ENCODE measurements at places on chromosomes 7 and 10.
A peak's percentile ranks its signal among the peaks of the same experiment; 100 is the strongest.

DNA sequence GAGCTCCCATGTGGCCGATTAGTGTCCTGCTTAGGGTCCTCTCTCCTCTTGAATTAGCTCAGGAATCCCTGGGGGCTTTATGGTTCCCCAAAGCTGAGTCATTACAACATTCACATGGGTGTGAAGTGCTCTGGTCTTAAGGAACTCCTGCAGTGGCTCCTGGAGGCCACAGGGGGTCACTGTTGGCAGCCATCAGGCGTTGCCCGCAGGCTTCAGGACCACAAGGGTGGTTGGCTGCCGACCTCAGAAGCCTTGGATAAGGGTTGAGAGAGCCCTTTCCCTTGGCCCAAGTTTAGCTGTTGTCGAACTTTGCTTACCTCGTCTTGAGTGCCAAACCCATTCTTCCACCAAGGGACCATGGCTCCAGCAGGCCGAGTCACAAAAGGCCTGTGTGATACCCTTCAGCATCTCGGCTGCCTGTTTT lies 61.7 kb downstream of the SH2D4B start:
- peak; percentile 72 for DNase-seq

DNA sequence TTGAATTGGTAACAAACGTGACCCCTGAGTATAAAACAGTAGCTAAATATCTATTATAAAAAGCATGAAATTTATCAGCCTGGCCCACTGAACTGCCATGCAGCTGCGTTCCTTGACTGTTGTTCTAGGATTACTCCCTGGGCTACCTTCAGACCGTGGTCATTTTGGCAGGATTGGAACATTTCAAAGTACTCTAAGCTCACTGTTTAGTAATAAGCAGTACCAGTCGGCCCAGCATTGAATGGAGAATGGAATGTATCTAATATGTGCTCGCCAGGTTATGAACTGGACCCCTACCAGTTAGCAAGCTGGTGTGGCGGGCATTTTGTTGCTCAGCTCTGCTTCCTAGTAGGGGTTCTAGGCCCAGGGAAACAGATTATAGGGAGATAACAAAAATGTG lies 112.2 kb downstream of the SEMA3C start:
- no peak for DNase-seq

- peak; percentile 60 for DNase-seq
Observed at GRCh38 chr10:122062831-122063674, 74.1 kb downstream of the TACC2 start.

- no peak for DNase-seq
Observed at GRCh38 chr7:100825215-100825671, 2.1 kb downstream of the EPHB4 start.

DNA sequence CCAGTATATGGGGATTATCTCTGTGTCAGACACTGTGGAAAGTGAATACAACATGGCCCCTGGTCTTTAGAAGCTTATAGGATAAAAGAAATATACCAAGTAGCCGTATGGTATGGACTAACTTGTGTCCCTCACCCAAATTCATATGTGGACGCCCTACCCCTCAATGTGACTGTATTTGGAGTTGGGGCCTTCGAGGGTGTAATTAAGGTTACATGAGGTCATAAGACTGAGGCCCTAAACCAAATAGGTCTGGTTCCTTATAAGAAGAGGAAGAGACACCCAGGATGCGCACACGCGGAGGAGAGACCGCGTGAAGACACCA lies 36.3 kb downstream of the ASB13 start:
- peak; percentile 70 for DNase-seq

GRCh38 chr7:48299580-48300169 lies 128.4 kb downstream of the ABCA13 start:
- DNase-seq, result peak; percentile 62

DNA sequence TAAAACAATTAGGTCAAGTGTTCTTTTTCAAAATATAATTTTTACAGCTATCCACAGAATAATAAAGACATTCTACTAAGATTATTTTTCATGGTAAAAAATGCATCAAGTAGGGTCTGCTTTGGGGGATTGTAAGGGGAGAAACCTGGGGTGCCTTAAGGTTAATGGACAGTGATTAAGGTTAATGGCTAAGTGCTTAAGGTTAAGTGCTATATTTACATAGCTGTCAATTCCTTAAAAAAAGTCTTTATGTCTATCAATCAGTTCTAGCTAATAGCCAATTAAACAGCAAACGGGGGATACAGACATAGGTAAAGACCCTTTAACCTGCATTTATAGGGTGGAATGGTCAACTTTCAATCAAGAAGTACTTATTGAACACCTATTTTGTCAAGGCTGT lies 284.5 kb upstream of the SEMA3A start:
- DNase-seq, result no peak

DNA sequence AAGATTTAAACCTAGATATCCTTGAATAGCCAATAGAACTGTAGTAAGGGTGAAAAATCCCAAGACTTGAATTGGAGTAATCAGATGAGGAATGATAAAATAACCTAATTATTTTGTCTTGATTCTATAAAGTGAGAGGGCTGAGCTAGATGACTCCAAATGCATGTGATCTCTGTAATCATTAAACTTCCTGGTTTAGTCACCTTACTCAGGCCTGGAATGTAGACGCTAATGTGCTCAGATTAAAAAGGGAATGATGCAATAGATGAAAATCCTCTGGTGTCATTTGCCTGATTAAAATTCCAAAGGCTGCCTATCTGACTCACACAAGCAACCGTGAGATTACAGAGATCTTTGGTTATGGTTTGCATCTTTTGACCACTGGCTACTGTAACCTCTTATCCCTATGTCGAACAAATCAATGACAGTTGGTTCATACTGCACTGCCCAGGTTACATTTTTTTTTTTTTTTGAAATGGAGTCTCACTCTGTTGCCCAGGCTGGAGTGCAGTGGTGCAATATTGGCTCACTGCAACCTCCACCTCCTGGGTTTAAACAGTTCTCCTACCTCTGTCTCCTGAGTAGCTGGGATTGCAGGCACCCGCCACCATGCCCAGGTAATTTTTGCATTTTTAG lies 2.9 kb upstream of the HKDC1 start:
- DNase-seq, result no peak

GRCh38 chr10:48300556-48300955 lies 5.9 kb upstream of the MAPK8 start:
- DNase-seq, result no peak

DNA sequence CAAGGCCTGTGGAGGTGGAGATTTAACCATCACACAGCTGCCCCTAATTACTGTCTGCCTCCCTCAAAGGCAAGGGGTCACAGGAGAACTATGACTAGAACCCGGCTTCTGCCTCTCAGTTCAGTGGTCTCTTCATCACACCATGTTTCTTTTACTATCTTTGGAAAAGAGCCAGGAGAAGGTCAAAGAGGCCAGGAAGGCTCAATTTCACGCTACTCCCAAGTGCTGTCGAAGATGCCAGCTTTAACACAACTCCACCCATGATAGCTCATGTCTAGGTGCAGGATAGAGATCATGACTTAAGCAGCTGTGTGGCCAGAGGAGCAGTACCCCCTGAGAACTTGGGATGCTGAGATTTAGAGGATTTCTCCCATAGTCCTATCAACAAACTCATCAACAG lies 60.5 kb upstream of the OPALIN start:
- no peak for DNase-seq

DNA sequence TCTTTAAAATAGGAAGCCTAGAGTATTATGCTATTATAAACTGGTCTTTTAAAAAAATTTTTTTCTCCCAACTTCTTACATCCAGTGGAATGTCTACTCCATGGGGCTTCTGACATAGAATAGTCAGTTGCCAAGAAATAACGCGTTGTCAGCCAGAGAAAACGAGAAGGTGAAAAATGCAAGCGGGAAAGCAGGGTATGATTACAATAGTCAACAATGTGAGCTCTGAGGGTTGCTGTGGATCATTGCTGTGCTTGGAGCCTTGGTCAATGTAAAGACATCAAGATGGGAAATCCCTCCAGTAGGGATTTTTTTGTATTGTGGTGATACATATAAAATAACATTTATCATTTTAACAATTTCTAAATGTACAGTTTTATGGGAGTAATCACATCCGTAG lies 27.6 kb upstream of the PLPP4 start:
- DNase-seq, result no peak

GRCh38 chr10:1150638-1150955 lies 94.4 kb downstream of the WDR37 start:
- DNase-seq, result no peak

DNA sequence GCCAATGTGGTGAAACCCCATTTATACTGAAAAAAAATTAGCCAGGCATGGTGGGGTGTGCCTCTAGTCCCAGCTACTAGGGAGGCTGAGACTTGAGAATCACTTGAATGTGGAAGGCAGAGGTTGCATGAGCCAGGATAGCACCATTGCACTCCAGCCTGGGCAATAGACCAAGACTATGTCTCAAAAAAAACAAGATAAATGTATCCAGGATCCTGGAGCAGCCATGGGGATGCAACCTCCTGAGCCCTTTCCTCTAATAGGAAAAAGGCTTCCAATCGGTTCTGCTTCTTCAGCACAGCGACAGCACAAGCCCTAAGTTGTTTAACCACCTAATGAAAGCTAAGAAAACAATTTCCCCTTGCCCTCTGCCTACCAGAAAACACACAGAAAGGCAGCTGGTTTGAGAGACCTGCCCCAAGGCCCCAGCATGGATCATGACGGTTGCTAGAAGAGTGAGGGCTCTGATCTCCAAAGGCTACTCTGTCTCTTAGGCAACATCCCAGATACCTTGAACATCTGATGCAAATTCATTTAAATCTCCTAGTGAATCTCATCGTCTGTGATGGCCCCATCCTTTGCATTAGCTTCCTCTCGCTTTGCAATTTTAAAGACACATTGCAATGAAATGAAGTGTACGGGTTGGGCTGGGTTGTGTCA lies 220.8 kb downstream of the ARHGAP21 start:
- no peak for DNase-seq

DNA sequence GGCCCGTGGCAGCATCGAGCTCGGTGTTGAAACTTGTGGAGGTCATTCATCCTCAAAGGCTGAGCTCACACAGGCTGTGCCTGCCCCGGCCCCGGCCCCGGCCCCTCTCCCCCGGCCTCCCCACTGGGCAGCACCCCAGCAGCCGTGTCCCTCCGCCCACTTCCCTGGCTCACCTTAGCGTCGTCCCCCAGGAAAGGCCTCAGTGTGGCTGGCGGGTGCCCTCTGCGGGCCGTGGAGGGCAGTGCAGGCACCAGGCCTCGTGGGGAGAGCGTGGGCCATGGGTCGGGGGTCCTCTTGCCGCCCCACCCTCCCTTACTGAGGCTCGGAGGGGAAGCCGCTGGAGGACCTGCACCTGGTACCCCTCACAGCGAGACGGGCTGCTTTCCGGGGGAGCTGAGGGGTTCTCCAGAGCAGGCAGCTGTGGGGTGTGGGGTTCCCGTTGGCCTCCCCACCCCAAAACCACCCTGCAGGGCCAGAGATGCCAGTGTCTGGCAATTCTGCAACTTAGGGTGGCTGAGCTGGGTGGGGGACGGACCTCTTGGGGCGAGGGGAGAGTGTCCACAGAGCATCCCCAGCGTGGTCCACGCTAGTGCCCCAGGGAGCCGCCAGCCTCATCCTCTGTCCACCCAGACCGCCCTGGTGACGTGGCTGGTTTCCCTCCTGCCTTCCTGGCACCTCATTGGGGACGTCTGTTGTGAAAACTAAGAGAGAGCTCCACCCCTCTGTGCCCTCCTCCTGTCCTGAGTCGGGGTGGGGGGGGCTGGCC lies 44.2 kb upstream of the DPYSL4 start:
- DNase-seq, result no peak

DNA sequence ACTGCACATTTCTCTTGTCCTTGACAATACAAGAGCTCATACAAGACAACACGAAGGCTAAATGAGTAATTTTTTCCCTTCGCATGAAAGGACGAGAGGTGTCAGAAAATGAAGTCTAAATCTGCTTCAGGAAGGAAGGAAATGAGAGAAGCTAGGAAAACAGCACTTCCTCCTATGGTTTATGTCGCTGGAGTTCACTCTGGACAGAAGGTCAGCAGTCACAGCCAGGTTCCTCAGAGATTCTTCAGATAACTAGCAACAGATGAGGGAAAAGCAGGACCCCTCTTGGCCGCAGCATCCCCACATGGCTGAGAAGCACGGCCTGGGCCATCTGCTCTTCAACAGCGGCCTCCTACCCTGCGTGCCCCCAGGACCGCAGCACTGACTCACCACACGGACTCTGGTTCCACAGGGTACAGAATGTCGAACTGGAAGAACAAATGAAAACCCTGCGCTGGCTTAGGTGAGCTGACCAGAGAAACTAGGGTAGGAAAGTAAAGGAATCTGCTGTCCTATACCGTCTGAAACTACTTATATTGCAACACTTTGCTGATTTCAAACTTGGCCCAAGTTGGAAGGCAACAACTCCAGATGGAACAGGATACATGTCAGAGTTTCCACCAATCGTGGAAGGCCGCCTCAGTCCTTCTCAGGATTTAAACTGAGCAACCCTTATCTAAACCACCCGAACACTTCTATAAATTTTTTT lies 26.3 kb downstream of the DNMBP start:
- peak; percentile 57 for DNase-seq

- DNase-seq, result no peak
Observed at GRCh38 chr7:41136551-41136950, 566.3 kb downstream of the INHBA start.

DNA sequence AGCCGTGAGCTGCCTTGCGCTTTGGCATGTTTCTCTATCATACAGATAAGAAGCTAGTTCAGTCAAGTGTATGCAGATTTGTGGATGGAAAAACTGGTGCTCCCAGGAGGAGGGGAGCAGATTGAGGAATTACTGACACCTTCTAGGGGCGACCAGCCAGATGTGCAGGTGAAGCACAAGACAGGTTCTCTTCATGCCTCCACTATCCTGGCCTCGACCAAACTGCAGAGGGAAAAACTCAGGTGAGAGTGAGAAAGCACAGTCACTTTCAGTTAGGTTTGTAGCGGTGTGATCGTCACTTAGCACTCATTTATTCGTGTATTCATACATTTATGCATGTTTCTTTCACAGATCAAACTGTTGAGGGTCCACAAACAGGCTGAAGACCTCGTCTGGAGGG lies 600 bp upstream of the DBNL start:
- DNase-seq, result no peak

- DNase-seq, result peak; percentile 87
Observed at GRCh38 chr7:102843850-102844249, 69.0 kb upstream of the LRRC17 start.

All from MV-4-11 (cell line).